ENCODE measurements at places on chromosomes 1 and 21.
A peak's percentile ranks its signal among the peaks of the same experiment; 100 is the strongest.

DNA sequence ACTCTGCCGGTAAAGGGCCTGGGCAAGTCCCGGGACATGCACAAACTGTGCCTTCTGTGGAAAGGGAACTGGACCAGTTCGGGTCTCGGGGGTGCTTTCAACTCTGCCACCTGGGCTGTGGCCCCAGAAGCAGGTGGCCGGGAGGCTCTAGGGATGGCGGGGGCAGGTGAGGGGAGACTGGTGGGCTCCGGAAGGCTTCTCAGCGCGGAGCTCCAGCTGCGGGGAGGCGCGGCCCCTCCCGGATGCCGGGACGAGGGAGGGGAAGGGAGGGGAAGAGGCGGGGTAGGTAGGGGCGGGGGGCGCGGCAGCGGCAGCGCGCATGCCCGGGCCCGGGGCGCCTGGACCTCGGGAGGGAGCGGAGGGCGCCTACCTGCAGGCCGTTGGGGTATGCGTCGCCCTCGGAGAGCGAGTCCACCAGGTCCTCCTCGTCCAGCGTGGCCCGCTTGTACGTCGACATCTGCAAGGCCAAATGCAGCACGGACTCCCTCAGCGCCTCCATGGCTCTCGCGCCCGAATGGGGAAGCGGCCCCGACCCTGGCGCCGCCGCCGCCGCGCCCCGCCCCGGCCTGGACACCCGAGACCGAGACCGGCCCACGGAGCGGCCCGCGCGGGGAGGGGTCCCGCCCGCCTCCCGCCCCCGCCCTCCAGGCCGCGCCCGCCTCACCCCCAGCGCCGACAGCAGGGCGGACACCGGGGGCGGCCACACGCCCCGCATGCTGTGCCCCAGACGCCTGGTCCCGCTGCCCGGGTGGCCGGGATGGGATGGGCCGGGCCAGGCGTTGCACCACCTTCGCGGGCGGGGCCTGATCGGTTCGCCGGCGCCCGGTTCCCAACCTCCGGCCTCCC lies at the start of gene ECE1:
Gene ECE1, minus strand, starts transcription at position 764 of the 846 bp plus-strand sequence. Its CDS starts 49 bp downstream, at position 715.
- DNase-seq = peak; percentile 48

DNA sequence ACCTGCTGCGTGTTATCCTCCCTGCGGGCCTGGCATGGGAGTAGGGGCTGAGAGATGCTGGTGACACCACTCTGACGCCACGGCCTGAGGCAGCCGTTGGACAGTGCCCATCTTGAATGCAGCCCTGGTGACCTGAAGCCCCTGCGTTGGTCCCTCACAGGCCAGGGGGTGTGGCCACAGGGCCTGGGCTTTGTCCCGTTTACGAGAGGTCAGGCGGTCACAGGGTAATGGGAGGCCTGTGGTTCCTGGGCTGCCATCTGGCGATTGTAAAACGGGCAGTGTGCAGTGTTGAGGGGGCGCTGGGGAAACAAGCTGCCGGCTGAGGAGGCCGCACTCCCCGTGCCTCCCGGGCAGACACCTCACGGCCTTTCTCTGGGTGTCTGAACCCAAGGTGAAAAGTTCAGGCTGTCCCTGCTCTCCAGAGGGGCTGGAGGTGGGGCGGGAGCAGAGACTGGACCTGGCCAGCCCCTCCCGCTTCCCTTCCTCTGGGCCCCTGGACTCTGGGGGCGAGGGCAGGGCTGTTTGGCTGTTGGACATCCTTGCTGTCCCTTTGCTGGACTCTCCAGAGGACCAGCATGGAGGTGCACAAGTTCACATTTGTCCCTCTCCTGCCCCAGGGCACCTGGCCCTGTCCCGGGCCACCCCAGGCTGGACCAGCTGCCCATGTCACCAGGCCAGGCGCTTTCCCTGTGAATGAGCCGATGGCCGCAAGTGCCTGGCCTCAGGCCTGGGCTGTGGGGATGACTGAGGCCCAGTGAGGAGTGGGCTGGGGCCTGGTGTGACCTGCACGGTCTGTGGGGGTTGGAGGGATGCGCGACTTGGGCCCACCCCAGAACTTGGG lies 42.4 kb downstream of the SKI start:
- DNase-seq = no peak

GRCh38 chr1:40425198-40425597 lies 25.1 kb upstream of the ZFP69B start:
- no peak for DNase-seq

DNA sequence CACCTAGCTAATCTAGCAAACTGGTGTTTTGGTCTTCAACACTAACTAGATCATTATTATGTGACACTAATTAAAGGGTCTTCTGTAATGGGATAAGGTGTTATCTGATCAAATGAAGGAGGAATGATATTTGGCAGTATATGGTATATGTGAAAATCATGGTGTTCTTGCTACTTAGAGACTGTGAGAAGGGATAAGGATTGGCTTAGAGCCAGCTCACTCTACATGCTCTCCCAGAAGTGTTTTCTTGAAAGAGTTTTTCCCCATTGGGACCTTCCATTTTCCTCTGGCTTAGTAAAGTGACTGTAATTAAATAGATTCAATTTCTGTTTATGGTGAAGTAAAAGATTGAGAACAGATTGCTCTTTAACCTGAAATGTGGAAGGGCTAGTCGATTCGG lies 71.2 kb upstream of the RGL1 start:
- DNase-seq = no peak

- no peak for DNase-seq
These were observed 380.8 kb downstream of the NPHP4 start for GRCh38 chr1:5611431-5611830.

- no peak for DNase-seq
These were observed 25.8 kb downstream of the HYI start for GRCh38 chr1:43427941-43428340.

Data from stimulated activated CD4-positive, alpha-beta T cell treated with anti-CD3 and anti-CD28 coated beads, Interleukin-12 subunit alpha, Interleukin-12 subunit beta, amount 100 ng/mL, for 4 hours (primary cell).